GM23248 (cell line): ENCODE measurements at places on chromosomes 12 and 14. TPM values are rescaled to one million over a fixed set of nuclear protein-coding genes. Genes with fewer than 3 reads are reported as not detected.

The BICDL1 gene
- total RNA-seq: not detected in 2 replicates

The ACOT4 gene
- total RNA-seq: 0.38 and 1.5 TPM in 2 replicates

The HNRNPA1 gene
- 217 and 226 TPM in 2 replicates for total RNA-seq

The MGP gene
- total RNA-seq: 0.86 TPM in 1 of 2 replicates, not detected in the other
